ENCODE measurements at places on chromosomes 16 and 17.

DNA sequence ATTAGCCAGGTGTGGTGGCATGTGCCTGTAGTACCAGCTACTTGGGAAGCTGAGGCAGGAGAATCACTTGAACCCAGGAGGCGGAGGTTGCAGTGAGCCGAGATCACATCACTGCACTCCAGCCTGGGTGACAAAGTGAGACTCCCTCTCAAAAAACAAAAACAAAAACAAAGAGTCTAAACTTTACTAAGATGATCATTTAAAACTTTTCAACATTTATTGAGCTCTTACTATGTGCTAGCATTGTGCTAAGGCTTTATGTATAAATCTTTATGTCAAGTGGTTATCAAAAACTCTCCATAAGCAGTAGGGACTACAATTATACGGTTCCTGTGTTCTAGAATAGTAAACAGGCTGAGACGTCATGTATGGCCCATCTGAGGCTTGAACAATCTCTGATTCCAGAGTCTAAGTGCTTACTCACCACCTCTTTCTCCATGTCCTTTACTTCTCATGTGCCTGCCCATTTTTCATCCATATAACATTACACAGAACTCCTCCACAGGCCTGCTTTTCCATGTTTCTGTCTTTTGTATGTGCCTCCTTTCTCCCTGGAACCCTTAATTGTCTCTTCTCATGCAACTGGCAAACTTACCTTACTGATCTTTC is 66.7 kb downstream of the NUP88 start:
- DNase-seq, result no peak

- DNase-seq, result no peak
Observed at GRCh38 chr16:23683487-23683886, 4.8 kb downstream of the PLK1 start.

GRCh38 chr16:70472786-70473433 is 18.5 kb downstream of the FCSK start:
- no peak for DNase-seq

DNA sequence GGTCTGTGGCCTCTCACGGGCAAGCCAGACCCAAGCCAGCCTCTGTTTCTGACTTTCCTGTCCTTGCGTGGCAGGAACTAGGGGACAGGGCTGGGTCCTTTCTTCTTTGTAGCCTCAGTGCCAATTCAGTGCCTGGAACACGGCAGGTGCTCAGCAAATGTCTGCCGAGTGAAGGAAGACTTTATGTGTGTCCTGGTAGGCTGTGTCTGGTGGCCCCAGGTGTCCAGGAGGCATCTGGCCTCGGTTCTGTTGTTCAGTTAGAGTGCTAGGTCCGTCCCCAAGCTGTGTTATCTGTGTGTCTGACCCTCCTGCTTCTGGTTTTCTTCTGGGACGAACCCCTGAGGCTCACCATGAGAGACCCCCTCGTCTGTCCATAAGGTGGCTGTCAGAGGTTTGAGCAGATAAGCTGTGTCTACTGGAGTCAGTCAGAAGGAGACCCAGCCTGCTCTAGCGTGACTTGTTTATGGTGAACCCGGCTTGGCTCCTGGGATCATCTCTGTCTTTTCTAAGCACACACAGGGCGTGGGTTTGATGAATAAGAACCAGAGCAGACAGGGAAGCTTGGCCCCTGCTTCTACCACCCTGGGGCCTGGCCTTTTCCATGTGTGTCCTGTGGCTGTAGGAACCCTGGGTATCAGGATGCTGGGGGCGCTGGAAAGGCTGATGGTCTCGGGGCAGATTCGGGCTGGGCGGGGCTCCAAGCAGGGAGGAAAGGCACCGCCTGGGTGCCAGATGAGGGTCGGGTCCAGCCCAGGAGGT is 39.3 kb downstream of the ENGASE start:
- DNase-seq, result no peak

- DNase-seq, result no peak
Observed at GRCh38 chr17:83029571-83029970, 49.8 kb upstream of the METRNL start.

GRCh38 chr17:19341211-19341631 is 21.3 kb downstream of the B9D1 start:
- DNase-seq, result no peak

DNA sequence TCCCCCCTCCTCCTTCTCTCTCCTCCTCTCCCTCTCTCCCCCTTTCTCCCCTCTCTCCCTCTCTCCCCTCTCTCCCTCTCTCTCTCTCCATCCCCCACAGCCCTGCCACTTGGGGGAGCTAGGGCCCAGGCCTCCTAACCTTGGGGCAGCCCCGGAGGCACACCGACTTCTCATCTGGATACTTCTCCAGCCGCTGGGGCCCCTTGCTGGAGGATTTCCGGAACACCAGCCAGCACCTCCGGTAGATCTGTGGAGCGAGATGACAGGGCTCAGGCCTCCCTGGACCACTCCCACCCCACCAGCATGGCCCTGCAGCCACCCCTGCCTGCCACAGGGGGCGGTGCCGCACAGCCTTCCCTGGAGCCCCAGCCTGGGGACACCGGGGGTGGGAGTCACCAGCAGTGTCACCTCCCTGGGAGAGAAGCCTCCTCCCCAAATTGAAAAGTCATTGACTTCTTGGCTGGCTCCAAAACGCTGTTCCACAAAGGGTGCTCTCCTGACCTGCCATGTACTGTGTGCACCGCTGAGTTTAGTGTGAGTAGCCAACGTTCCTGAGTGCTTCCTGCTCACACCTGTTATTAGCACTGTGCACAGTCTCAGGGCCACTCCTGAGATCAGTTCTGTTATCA is 10.5 kb downstream of the DOK4 start:
- peak; percentile 73 for DNase-seq

DNA sequence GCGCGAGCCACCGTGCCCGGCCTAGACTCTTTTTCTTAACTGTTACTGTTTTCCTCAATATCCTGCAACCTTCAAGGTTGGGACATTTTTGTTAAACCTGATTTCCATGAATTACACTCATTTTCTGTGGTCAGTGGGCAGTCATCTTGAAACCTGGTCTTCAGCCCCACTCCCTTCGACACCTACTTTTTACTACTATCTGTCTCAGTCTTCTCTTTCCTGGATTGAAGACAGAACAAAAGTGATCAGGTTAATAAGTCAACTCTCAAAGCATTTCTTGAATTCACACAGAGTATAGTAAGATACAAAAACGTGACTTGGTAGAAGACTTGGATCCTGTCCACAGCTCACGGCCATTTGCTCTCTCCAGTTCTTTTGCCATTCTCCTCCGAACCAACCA is 6.1 kb downstream of the MINK1 start:
- DNase-seq, result no peak

GRCh38 chr16:78444-79150 is 572 bp downstream of the MPG start:
- DNase-seq, result peak; percentile 23

- DNase-seq, result no peak
Observed at GRCh38 chr17:82120148-82120547, 22.1 kb upstream of the FASN start.

DNA sequence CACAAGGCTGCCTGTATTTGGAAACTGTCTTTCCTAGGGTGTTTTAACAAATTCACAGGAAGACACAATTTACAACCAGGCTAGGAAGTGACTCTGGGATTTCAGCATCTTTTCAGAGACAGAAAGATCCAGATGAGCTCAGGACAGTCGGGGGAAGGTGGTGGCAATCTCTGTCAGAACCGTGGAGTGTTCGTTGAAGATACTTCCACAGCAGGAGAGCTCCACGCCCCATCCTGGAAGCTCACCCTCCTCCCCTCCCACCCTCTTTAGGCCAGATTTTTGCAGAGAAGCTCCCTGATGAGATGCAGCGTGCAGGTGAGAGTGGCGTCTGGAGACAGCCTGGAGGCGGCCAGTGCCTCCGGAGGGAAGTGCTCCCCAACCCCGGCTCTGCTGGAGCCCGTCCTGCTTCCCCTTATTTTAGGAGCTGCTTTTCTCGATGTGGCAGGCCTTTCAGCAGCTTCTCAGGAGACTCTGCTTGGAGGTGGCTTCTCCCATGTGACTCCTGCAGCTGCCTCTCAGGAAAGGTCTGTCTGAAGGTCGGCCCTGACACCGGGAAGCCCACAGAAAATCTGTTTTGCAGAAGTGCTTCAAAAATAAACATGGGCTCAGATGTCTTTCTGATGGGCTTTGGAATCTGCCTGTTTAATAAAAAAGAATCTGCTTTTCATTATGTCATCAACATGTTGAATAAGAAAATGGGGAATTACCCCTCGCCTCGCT is 186.4 kb upstream of the CHMP6 start:
- DNase-seq, result no peak

DNA sequence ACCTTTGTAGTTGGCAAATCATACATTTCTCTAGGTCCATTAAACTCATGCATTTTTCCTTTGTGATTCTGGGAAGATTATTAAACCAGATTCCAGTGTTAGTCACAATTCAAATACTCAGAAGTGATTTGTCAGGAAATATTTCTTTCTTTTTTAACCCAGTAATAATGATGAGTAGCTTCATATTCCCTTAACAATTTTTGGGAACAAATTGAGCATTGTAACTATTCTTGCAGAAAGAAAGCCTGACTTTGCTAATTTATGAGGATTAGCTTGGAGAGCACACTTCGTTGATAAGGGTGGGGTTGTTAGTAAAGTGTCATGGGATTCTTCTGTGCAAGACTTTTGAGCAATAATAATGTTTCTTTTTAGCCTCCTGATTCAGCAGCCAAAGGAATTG is 18.7 kb upstream of the KRT24 start:
- DNase-seq, result no peak

DNA sequence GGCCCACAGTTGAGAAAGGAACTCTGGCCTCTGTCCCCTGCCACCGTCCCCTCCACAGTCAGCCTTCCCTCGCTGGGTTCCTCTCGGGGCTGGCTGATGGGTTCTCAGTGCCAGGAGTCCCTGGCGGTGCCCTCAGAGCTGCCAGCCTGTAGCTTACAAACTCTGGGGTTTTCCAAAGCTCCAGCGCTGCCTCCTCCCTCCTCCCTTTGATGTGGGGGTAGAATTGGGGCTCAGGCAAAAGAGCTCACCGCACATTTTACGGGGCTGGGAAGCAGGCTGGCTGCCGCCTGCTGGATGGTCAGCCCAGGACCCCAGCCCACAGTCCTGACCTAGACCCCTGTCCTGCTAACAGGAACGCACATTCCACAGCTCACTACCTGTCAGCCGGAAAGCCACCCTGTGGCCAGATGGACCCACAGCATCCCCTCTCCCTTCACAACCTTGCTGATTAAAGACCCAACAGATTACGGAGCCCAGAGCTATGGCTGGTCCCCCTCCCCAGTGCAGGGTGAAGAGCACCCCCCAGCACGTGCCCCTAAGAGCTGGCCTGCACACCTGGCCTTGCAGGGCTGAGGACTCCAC is 6.0 kb downstream of the VASN start:
- DNase-seq, result no peak

DNA sequence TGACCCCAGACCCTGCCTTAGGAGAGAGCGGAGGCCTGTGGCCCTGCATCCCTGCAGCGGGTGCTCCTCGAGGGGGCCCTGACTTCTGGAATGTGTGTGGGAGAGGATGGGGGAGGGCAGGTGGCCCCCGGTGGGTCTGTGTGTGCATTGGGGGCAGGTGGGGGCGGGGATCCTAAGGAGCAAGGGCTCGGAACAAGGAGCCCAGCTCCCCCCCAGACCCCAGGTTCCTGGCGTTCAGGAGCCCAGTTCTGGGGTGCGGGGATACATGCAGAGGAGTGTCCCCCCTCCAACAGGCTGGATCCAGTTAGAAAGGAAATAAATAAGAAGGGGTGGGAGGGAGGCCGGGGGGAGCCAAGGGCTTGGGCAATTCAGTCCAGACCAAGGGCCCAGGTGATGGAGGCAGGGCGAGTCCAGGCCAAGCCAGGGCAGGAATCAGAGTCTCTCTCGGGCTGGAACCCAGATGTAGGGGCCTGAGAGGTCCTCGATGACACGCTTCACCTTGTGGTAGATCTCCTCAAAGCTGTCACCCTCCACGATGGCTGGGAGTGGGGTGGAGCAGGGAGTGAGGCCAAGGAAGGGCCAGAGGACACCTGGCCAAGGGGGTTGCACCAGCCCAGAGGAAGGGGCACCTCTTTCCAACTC is 11.2 kb upstream of the ASGR1 start:
- no peak for DNase-seq

- DNase-seq, result peak; percentile 73
Observed at GRCh38 chr16:85275533-85276249, 163.4 kb upstream of the CIBAR2 start.

- no peak for DNase-seq
Observed at GRCh38 chr16:51245658-51245995, 94.6 kb upstream of the SALL1 start.

GRCh38 chr16:80034948-80035663 is 434.6 kb upstream of the MAF start:
- no peak for DNase-seq

- no peak for DNase-seq
Observed at GRCh38 chr16:20397468-20398074, 7.0 kb downstream of the PDILT start.

GRCh38 chr16:57884655-57885133 is 82.4 kb upstream of the KIFC3 start:
- no peak for DNase-seq

DNA sequence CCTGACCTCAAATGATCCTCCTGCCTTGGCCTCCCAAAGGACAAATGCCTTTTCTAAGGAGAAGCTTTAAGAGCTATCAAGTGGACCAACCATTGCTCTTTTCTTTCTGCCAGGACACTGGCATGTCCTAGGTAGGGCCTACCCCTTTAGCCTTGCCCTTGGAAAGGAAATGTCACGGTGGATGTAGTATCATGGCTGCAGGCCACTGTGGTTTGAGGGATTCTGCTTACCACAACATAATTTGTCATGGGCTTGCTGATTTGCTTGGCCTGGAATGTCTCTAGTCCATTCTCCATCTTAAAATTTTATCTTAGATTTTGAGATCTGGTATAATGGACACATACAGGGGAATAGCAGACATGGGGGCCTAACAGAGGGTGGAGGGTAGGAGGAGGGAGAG is 6.0 kb downstream of the KRT20 start:
- DNase-seq, result no peak

DNA sequence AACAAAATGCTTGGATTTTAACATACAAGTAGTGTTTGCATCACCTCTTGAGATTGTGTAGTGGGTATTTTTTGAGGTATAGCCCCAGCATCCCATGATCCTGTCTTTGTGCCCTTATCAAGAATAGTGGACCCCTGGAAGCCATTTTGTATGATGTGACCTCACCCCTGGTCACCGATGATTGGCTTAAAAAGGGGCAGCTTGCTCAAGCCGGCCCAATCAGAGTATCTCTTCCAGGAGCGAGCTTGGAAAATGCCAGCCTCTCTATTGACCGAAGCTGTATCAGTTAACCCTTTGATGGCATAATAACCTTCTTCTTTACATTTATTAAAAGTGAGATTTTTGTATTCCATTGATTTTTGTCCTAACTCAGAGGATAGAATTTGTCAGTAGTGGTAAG is 55.5 kb upstream of the FAM20A start:
- DNase-seq, result no peak

DNA sequence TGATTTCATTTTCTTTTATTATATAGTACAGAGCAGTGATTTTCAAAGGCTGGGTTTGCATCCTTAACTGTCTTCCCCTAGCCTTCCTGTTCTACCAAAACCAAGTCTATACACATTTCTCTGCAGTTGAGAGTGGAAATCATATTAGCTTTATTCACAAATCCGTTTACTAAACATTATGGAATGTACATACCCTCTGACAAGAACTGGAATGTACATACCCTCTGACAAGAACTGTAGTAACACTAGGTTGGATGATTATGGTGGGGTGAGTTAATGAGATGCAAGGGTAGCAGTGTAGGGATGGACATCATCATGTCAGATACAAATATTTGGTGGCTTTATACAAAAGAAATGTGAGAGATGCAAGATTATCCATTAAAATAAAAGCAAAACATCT is 154.8 kb downstream of the CYB561 start:
- no peak for DNase-seq

- no peak for DNase-seq
Observed at GRCh38 chr17:62791235-62791734, 16.8 kb downstream of the MARCHF10 start.

- peak; percentile 77 for DNase-seq
Observed at GRCh38 chr17:39867084-39867879, 720 bp upstream of the ZPBP2 start.
